Activated T-cell treated with anti-CD3 and anti-CD28 coated beads, Interleukin-2, amount 50 U/mL, for 72 hours (primary cell): ENCODE measurements at places on chromosomes 4 and X.

- DNase-seq: no peak
Observed at GRCh38 chr4:144967161-144967560, 130.8 kb downstream of the ANAPC10 start.

- peak; percentile 98 for DNase-seq
Observed at GRCh38 chr4:75673027-75673958, at the start of gene G3BP2. Gene G3BP2 (minus strand): TSS chr4:75673411. CDS start chr4:75662025, 11,386 bp downstream.

DNA sequence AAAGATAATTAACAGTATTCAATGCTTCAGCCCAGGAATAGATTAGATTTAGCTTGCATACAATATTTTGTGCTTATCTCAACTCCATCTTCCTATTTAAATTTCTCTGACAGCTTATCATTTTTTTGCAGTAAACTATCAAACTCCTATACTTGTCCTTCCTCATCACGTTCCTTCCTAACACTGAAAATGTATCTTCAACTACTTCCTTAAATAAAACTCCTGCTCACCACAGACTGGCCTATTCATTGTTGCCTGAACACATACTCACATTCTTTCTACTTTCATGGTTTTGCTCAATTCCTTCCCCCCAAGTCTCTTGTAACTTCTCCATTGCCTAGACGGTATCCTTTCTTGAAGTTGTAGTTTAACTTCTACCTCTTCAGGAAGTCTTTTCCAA is 28.5 kb upstream of the PTPN13 start:
- DNase-seq: no peak

DNA sequence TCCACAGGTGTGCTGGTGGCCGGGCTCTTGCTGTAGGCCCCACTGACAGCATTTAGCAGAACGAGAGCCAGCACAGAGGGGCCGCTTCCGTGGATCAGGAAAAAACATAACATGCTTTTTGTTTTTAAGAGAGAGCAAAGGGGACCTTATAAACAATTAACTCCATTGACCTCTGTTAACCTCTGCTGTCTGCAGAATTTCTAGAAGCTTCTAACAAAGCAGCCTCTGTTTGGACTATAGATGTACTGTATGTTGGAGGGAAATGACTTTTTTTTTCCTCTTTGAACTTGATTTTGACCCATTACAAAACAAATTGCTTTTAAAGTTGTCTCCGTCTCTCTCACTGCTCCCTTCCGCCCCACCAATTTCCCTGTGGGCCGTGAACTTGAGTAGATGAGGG is 210.7 kb downstream of the FRAS1 start:
- no peak for DNase-seq

- DNase-seq: no peak
Observed at GRCh38 chr4:80259012-80259411, 7.5 kb upstream of the FGF5 start.

GRCh38 chr4:130368668-130369067 is 1272.7 kb downstream of the C4orf33 start:
- no peak for DNase-seq

DNA sequence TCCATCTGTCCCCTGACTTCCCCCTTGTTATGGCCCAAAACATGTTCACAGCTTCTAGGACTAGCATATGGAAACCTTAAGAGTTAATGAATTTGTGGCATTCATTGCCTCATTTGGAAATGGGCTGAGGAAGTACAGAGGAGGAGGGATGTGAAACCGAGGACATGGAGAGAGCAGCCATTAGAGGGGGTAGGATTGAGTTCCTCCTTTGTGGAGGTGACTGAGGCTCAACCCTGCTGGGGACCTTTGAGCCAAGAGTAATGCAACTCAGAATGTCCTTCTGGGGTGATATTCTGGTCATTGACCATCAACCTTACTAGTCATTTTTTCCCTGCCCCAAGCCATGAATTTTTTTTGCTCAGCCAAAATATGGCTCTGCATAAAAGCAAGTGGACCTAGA is 109.4 kb downstream of the ZNF518B start:
- DNase-seq: no peak

GRCh38 chr4:25536564-25537320 is 118.9 kb upstream of the SLC34A2 start:
- no peak for DNase-seq

DNA sequence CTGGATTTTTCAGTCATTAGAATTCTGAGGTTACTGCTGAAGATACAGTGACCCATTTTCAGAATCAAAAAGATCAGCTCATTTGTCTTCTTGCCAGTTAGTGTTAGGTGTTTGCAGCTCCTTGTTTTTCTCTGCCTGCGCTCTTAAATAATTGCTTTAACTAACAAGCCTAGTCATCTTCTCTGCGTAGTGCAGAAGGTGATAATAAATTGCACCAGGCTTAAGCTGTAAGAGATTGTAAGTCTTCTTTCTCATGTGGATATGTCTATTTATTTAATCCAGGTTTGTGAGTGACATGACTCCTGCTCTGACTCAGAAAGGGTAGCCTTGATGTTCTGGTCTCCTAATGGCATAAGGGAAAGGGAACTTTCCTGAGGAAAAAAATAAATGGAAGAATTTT is 167.2 kb downstream of the CEP135 start:
- no peak for DNase-seq

DNA sequence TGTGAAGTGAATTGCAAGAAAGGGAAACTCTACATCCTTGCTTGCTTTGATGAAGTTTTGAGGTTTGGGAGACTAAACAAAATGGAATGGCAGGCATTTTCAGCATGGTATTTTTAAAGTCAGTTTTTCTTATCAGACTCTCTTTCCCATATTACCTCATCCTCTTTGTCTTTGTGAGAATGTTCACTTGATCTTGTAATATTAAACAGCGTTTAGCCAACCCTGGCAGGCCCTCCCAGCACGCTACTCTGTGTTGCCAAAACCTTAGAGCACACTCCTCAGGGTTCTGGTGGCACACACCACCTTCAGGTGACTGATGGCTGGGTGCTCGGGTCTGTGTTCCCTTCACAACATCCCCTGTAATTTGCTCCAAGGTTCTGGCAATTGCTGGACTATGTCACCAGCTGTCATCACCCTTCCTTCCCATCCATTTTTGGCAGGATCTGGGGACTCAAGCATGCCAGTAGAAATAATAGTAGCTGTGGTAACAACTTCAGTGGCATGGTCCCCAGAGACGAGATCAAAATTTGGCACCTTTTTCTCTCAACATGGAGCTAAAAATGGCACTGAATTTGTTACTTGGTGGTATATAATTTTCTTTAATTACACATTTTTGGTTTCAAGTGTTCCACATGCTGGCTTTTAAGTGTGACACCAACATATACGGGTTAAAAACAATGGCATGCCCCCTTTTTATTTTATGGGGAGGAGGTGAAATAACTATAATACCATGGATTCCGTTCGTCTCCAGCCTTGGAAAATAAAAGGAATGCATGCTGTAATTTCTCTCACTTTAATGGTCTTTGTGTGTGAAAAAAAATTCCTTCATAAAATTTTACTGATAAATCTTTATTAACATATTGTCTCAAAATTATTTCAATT is 273.1 kb downstream of the DCTD start:
- no peak for DNase-seq

DNA sequence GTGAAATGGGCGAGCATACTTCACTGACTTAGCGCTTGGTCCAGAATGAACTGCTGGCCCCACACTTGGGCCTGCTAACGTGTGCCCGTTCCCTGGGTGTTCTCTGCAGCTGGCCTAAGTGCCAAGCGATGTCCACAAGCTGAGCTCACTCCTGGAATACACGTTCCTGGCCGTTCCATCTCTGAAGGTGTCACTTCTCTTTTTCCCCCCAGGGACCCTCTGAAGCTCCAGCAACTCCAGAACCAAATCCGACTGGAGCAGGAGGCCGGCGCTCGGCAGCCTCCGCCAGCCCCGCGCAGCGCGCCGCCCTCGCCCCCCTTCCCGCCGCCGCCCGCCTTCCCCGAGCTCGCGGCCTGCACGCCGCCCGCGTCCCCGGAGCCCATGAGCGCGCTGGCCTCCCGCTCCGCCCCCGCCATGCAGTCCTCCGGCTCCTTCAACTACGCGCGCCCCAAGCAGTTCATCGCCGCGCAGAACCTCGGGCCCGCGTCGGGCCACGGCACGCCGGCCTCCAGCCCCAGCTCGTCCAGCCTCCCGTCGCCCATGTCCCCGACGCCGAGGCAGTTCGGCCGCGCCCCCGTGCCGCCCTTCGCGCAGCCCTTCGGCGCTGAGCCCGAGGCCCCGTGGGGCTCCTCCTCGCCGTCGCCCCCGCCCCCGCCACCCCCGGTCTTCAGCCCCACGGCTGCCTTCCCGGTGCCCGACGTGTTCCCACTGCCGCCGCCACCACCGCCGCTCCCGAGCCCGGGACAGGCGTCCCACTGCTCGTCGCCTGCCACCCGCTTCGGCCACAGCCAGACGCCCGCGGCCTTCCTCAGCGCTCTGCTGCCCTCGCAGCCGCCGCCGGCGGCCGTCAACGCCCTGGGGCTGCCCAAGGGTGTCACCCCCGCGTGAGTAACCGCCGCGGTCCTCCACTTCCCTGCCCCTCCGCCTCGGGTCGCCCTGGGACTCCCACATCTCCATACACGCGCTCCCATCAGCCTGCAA is 132.3 kb downstream of the CBR4 start:
- peak; percentile 42 for DNase-seq

- DNase-seq: no peak
Observed at GRCh38 chrX:116009346-116009745, 161.2 kb upstream of the AGTR2 start.

GRCh38 chrX:76195579-76195978 is 22.7 kb downstream of the PBDC1 start:
- DNase-seq: no peak

DNA sequence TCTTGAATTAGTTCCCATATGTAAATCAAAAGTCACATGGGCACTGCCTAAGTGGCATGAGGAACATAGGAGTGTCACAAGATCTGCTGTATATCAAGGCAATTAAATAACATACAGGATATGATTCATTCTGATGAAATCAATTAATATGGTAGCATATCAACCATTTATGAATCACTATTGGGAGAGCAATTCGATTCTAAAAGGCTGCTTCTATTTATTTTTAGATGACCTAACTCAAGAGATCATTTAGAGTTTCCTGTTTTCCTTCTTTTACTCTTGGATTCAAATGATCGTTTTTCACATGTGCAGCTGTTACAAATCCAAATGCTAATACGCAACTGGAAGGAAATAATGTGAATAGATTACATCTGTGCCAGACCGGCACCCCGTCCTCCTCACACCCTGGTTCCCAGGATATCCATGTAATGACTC is 81.9 kb downstream of the HCCS start:
- DNase-seq: no peak

DNA sequence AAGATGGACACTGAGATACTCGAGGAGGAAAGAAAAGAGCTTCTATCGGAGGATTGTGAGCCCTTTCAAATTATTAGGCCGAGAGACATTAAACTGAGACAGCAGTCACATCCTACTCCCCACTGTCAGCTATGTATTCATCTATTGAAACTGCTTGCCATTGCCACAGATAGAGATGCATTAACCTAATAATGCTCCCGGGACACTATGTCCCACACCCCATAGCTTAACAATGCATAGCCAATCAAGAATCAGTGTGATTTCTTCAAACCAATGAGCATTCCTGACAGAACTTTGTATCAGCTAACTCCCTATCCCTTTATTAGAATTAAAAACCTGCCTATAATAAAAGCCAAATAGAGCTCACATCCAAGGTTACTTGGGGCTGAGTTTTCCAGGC is 118.1 kb upstream of the NEIL3 start:
- no peak for DNase-seq

DNA sequence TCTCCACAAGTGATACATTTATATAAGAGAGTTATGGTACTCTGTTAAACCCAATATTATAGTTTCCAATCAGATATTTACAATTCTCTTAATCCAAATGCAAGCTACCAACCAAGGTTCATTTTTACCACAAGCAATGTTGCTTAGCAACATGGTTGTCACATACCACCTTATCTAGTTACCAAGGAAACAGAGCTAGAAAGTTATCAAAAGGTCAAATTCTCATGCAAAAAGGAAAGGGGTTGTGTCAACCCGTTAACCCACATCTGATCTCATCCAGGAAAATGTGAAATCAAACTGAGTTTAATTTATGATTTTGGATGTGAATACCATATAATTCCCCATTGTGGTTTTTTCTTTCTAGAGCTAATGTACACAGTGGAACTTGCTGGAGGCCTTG is 274.1 kb upstream of the MAGEB2 start:
- no peak for DNase-seq

DNA sequence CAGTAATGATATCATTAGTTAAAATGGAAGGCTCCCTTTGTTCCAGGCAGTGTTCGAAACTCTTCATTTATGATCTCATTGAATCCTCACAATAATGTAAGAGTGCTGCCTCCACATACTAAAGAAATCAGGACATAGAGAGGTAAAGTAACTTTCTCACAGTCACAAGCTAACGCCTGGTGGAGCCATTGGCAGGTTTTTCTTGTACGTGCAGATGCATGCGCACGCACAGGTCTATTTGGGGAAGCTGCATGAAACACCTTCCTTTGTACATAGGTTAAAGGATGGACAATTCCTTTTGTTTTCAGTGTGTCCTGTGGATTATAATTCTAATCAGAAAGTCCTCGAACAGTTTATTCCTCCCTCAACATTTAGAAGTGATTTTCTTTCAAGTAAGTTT is 176.2 kb downstream of the RAPGEF2 start:
- DNase-seq: no peak

GRCh38 chr4:23297327-23297726 is 592.5 kb downstream of the PPARGC1A start:
- DNase-seq: no peak

GRCh38 chr4:37892641-37893040 is 1.8 kb downstream of the TBC1D1 start:
- DNase-seq: peak; percentile 58

DNA sequence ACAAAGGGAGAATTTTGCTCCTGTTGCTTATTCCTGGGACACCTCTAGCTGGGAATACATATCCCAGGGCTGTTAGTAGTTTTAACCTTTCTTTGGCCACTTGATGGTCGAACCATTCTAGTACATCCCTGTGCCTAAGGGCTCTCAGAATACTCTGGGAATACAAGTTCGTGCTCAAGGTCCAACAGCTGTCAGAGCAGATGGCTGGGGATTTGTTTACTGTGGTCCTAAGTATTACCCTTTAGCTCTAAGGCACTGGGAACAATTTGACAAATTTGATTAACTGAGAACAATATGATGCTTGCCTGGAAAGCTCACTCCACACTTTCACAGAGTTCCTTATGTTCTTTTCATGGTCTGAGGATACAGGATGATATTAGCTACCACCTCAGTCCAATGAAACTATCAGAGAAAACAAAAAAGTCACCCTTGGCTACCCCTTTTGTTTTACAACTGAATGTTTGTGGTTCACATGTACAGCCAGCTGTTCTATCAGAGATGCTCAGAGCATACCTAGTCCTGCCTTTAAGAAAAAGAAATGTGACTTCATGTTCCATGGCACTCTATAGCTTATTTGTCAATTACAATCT is 47.4 kb upstream of the PHOX2B start:
- no peak for DNase-seq

DNA sequence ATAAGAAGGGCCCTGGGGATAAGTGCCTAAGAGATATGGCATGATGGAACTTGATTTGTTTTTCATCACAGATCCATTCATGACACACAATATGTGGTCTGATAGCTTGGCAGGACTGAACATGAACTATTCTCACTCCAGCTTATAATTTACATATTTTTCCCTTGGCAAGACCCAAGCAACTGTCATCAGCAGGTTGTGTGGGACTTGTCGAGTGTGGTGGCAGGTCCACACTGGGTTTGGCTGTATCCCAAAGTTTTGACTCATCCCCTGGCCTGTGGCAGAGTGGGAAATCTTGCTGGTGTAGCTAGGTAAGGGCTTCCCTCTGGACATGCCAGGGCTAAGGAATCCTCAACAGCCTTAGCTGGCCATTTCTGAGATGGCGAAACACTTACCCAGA is 81.0 kb upstream of the STIM2 start:
- DNase-seq: no peak

GRCh38 chrX:30618160-30618765 is 35.0 kb upstream of the GK start:
- DNase-seq: no peak
